ENCODE measurements at places on chromosomes 5 and 9.

GRCh38 chr9:100307080-100307479 lies 45.7 kb downstream of the TEX10 start:
- DNase-seq: no peak

DNA sequence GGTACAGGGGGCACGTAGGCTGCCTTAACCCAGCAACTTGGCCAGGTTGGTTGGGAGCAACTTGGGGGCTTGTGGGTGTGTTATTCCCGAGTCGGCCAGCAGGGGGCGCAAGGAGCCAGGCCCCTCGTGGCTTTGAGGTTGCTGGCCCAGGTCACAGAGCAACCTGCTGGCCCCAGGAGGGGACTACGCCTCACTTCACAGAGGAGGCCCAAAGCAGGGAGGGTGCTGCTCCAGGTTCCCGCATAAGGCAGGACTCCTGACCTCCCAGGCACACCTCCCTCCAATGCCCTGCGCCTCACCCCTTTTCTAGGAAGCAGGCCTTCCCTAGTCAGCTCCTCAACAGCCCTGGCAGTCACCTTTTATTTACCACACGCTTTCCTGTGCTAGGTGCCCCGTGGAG lies 18.1 kb downstream of the KYAT1 start:
- DNase-seq: peak; percentile 82

DNA sequence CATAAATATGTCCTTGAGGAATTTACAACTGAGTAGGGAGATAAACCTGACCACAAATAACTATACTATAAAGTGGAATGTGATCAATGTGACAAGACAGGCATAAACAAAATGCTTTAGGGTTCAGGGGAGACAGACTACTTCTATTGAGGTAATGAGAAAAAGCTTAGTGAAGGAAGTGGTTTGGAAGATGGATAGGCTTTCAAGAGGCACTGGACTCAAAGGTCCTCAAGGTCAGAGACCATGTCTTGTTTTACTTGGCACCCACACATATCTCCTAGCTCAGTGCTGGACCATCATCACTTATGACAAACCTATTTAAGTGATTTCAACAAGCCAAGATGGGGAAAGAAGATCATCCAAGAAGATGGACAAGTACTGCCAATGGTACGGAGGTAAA lies 257.8 kb downstream of the BNC2 start:
- DNase-seq: no peak

GRCh38 chr5:39331861-39332381 lies 32.4 kb downstream of the C9 start:
- DNase-seq: no peak
